ENCODE measurements at places on chromosomes 1 and 21. TPM values are rescaled to one million over a fixed set of nuclear protein-coding genes. Genes with fewer than 3 reads are reported as not detected.

DNA sequence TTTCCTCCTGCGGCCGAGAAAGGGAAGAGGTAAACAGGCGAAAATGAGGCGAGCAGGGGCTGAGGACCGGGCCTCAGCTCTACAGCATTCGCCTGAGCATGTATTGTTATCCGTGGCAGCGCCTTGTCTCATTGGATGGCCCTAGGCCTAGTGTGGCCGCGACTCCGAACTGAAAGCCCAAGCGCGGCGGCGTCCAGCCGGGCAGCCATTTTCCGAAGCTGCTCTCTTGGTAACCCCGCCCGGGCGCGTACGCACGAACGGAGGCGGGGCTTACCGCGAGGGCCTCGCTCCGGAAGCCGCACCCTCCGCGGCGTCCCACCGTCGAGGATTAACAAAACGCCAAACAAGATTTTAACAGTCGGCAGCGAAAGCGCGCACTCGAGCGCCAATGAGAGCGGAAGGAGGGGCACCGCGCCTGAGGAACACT lies 797 bp upstream of the USP1 start:
- DNase-seq, result no peak

DNA sequence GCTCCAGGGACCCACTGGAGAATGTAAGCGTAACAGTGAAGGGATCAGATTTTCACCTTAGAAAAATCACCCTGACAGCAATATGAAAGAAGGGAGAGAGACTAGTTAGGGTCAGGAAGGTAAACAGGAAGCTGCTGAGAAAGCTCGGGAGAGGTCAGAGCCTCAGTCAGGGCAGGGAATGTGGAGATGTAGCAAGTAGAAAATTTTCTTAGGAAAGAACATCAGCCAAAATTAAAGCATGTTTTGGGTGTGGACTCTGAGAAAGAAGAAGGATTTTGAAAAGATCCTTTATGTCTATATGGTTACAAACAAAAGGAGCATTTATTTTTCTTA lies 16.7 kb upstream of the ERICH3 start:
- no peak for DNase-seq

- no peak for DNase-seq
Measured at GRCh38 chr1:99676876-99677275, 31.0 kb downstream of the PALMD start.

- DNase-seq, result no peak
Measured at GRCh38 chr1:243488459-243489157, 232.8 kb downstream of the SDCCAG8 start.

DNA sequence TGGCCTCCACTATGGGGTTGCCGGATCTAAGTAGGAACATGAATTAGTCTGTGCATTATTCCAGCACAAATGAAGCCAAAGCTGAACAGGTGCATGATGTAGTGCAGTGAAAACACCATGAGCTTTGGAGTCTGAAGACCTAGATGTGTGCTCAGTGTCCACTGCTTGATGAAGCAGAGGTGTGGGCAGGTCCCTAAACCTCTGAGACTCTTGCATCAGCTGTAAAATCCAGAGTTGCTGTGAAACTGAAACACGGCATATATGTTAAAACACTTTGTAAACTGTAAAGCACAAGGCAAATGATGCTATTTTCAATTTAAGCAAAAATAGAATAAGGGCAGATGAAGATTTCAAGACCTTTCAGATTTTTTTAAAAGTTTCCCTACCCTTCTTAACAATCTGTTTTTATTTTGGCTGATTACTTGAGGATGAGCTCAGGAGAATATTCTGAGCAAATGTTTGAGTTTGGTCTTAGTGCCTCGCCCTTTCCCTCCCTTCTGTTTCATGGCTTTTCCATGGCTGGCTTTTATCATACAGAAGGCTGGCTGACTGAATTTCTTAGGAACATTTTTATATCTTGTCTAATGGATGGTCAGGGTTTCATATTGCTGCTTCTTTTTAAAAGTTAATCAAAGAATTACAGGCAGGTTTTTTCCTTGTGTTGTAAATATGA lies 221.8 kb downstream of the NTNG1 start:
- DNase-seq, result no peak

- DNase-seq, result no peak
Measured at GRCh38 chr1:203219934-203220333, 9.5 kb downstream of the CHIT1 start.

DNA sequence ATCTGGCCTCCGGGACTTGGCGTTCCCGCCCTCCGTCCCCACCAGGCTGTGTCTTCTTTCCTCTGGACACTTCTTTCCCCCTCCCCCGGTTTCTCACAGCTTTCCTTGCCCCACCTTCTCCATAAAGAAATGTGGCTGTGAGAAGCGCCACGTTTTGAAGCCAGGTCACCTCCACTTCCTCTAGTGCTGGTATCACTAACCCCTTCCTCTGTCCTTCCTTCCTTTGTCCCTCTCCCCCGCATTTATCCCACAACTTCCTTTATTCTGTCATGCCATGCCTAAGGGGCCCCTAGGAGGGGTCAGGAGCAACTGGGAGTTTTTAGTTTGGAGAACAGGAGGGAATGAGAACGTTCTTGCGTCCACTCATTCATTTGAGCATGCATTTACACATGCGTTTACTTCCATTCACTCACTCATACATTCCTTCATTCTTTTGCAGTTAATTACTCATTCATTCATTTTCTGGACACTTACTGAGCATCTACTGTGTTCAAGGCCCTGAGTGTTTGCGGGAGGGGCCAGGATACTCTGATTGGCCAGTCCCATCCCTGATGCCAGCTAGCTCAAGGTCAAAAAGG lies 5.0 kb upstream of the ACOT11 start:
- DNase-seq, result no peak

- no peak for DNase-seq
Measured at GRCh38 chr1:155725142-155725541, 36.3 kb downstream of the DAP3 start.

DNA sequence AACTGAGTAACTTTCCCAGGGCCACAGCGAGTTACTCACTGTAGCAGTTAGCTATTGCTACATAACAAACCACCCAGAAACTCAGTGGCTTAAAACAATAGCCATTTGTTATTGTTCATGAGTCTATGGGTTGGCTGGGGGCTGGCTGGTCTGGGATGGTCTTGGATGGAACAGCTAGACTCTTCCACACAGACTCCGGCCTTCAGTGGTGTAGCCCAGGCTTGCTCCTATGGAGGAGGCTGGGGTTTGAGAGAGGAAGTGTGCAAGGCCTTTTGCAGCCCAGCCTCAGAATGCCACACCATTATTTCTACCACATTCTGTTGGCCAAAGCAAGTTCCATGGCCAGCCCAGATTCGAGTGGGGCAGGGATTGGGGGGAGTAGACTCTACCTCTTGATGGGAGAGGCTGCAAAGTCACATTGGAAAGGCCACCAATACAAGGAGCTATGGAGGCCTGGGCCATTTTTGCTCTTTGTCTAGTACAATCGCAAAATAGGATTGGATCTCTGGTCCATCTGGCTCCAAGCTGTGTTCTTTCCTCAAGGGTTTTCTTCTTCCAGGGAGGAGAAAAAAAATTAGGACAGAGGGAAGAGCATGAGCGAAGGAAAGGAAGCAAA lies 37.5 kb upstream of the TTC22 start:
- no peak for DNase-seq

DNA sequence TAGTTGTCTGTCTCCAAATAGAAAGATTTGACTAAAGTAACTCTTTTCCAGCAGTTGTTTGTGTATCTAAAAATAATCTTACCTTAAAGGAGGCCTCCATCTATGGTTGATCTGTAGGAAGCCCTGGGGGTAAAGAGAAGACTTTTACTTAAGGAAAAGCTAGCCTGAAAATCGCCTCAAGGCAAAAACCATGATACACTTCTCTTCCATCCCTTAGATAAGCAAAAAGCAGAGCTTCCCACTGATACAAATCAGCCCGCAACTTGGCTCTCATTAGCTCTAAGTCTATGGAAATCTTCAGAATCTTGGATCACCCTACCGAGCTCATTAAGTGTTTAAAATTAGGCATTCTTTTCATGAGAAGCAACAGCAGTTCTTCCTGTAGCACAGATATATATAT lies 576.9 kb upstream of the PTBP2 start:
- DNase-seq, result no peak

DNA sequence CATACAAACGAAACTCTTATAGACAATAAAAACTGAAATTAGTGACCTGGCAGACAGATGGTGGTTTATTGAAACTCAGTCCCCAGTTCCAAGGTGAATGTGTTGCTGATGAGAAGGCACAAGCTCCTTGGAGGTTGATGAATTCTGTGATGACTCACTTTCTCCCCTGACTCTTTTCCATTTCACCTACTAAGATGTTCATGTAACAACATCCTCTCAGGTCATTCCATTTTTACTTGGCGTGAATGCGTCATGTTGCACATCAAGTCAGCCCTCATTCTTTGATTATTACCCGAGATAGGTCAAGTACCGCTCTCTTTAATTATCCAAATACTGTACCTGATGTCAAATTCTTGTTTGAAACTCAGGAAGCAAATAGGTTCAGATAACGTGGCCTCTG lies 10.1 kb upstream of the IL10RB start:
- no peak for DNase-seq

- no peak for DNase-seq
Measured at GRCh38 chr1:166813508-166814223, 25.6 kb upstream of the POGK start.

DNA sequence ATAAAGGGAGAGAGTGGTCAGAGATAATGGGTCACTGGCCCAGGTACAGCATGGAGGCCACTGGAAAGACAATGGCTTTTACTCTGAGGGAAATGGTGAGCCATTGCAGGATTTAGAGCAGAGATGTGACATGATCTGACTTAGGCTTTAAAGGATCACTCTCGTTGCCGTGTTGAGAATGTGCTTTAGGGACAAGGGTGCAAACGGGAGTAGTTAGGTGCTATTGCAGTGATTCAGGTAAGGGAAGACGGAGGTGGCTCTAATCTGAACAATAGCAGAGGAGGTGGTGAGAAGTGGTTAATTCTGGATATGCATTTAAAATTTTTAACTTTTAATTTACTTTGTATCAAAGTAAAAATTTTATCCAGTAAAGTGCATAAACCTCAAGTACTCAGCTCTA lies 9.8 kb downstream of the ADORA1 start:
- no peak for DNase-seq

CLCA1 gene
- polyA plus RNA-seq, result not detected

PCSK9 gene
- polyA plus RNA-seq, result not detected

VCAM1 gene
- not detected for polyA plus RNA-seq

ZNF593OS gene
- polyA plus RNA-seq, result 0.51 TPM

PI4KB gene
- 52.3 TPM for polyA plus RNA-seq

ERI3 gene
- 43.4 TPM for polyA plus RNA-seq

Measured in naive thymus-derived CD8-positive, alpha-beta T cell (primary cell).